Smooth muscle cell of the pulmonary artery (primary cell): ENCODE measurements at places on chromosomes 6 and 20. TPM values are rescaled to one million over a fixed set of nuclear protein-coding genes. Genes with fewer than 3 reads are reported as not detected.

GJA10 gene
- not detected in 2 replicates for total RNA-seq

HEY2 gene
- total RNA-seq, result 0.63 and 0.78 TPM in 2 replicates

RRAGD gene
- 3.8 and 3.9 TPM in 2 replicates for total RNA-seq

SYNDIG1 gene
- 0.56 and 1.4 TPM in 2 replicates for total RNA-seq

GPX5 gene
- total RNA-seq, result not detected in 2 replicates

KCNG1 gene
- 3.2 and 18.6 TPM in 2 replicates for total RNA-seq

RNF146 gene
- total RNA-seq, result 37.4 and 46.1 TPM in 2 replicates

ADGRF1 gene
- total RNA-seq, result not detected in 2 replicates

SAPCD1 gene
- total RNA-seq, result 0.78 and 0.79 TPM in 2 replicates

BIRC7 gene
- 0.07 TPM in 2 replicates for total RNA-seq

EYA4 gene
- 0.65 TPM in 1 of 2 replicates, not detected in the other for total RNA-seq

RAD21L1 gene
- 0.13 and 0.53 TPM in 2 replicates for total RNA-seq

ADTRP gene
- 2.0 and 9.0 TPM in 2 replicates for total RNA-seq

ACSS2 gene
- 40.3 and 42.7 TPM in 2 replicates for total RNA-seq

CD109 gene
- total RNA-seq, result 46.1 and 46.4 TPM in 2 replicates

MATN4 gene
- total RNA-seq, result 0.03 TPM in 1 of 2 replicates, not detected in the other

AGPAT4 gene
- 8.5 and 9.0 TPM in 2 replicates for total RNA-seq

OR12D3 gene
- total RNA-seq, result not detected in 2 replicates

TRIM15 gene
- total RNA-seq, result not detected in 2 replicates

ME1 gene
- 32.6 and 34.5 TPM in 2 replicates for total RNA-seq

ABT1 gene
- total RNA-seq, result 9.8 and 11.4 TPM in 2 replicates

FAM209B gene
- total RNA-seq, result not detected in 2 replicates

OOEP gene
- total RNA-seq, result 0.13 and 0.30 TPM in 2 replicates

WFDC12 gene
- total RNA-seq, result not detected in 2 replicates

CD83 gene
- total RNA-seq, result 0.23 and 1.6 TPM in 2 replicates

SLC29A1 gene
- total RNA-seq, result 19.1 and 28.1 TPM in 2 replicates

BPIFB2 gene
- total RNA-seq, result not detected in 2 replicates

ACTR5 gene
- 5.2 and 5.5 TPM in 2 replicates for total RNA-seq

PSMB9 gene
- 13.4 and 23.3 TPM in 2 replicates for total RNA-seq

HLA-DRB1 gene
- total RNA-seq, result 1.3 TPM in 1 of 2 replicates, not detected in the other

CDH26 gene
- total RNA-seq, result 0.17 and 0.59 TPM in 2 replicates

KIFC1 gene
- 2.1 and 5.0 TPM in 2 replicates for total RNA-seq
